ENCODE measurements at places on chromosomes 5 and 9.

- DNase-seq = no peak
These were observed 58.3 kb downstream of the MFAP3 start for GRCh38 chr5:154097031-154097430.

- DNase-seq = no peak
These were observed 90.0 kb downstream of the RMI1 start for GRCh38 chr9:84070590-84070989.

GRCh38 chr9:16023446-16023845, 470.6 kb downstream of the CCDC171 start:
- DNase-seq = no peak

GRCh38 chr9:122498883-122499288, 11.7 kb upstream of the OR1J2 start:
- DNase-seq = no peak

- DNase-seq = no peak
These were observed 285.3 kb upstream of the DMRT1 start for GRCh38 chr9:556199-556598.

DNA sequence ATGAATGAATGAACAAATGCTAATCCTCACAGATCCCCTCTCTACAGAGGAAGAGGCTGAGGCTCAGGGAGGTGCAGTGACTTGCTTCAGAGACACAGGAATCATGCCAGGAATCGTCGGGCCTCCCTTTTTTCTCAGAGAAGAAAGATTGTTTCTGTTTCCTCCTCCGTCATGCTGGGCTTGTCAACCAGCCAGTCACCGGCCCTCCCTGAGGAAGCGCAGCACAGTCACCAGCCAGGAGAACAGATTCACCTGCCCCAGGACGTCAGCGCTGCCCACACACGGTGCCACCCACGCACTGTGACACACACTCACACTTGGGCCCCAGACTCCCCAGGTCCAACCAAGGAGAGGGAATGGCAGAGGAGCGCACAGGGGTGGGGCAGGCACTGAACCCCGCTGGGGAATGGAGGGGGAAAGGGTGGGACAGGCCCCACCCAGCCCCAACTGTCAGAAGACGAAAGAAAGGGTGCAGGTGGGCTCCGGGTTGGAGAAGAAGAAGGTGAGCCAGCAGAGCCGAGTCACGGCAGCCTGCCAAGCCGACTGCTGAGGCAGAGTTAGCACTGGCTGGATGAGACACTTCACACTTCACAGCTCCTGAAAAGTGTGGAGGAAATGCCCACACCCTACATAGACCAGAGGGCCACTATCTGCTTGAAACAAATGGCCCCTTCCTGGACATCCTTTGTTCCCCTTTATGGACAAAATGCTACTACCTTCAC, 13.8 kb upstream of the ERGIC1 start:
- DNase-seq = no peak

DNA sequence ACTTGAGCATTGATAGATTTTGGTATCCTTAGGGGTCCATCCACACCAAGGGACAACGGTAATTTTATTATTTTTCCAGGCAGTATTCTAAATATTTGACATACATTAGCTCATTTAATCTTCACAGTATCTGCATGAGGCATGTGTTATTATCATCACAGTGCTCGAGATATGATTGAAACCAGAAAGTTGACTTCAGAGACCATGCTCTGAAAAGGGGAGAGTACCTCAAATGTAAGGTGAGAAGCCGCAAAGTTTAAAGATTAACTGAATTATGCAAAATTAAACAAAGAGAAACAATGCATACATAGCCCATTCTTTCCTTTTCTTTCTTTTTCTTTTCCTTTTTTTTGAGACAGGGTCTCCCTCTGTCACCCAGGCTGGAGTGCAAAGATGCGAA, 104.1 kb downstream of the SLC25A46 start:
- DNase-seq = no peak

DNA sequence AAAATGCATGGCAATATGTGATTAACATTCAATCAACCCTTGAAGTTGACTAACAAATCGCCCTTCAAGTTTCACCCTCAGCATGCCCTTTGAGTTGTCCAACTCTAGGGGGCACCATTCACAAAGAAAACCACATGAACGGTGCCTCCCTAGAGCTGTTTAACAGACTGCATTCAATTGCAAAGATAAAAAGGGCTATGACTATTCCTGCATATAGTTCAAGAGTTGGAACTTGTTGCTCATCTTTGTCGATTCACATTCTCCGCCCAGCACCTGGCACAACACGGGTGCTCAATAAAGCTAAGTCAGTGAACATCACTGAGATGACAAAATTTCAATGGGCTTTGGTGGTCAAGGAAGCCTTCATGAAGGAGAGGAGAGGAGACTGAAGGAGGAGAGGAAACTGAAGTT, 69.6 kb upstream of the SLC30A5 start:
- DNase-seq = no peak

DNA sequence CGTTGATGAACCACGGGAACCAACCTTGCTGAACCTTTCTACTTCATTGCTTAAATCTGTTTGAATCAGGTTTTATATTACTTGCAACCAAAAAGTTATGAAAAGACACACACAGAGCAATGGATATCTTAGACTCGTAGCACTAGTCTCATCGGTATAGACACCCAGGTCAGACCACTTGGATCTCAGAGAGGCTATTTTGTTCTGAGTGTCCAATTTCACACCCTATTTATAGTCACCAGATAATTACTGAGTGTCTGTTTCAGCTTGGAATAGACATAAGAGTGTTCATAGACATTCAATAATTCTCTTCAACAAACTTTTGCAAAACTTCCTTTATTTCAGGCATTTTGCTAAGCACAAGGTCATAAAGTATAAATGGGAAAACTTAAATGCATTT, 145.4 kb upstream of the EGFLAM start:
- no peak for DNase-seq

GRCh38 chr5:96329289-96329688, 103.8 kb downstream of the PCSK1 start:
- DNase-seq = no peak

GRCh38 chr5:140590861-140591260, 26.2 kb downstream of the SLC35A4 start:
- DNase-seq = no peak

GRCh38 chr5:132770476-132771159, 6.4 kb downstream of the SEPTIN8 start:
- no peak for DNase-seq

DNA sequence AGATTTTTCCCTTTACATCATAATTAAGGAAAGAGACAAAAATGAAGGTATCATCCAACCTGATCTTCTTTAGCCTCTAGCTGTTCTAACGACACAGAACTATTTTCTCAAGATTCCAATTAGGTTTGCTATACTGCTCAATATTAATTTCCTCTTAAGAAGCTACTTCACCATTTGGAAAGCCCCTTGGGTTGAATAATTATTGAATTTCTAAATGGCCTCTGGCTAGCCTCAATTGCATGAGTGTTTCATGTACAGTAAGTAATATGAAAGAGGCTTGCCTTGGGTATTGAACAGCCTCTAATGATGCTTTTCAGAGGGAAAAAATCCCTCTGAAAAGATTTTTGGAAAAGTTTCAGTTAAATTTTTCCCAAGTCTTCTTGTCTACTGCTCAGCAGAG, 3.7 kb upstream of the MOB3B start:
- DNase-seq = no peak

DNA sequence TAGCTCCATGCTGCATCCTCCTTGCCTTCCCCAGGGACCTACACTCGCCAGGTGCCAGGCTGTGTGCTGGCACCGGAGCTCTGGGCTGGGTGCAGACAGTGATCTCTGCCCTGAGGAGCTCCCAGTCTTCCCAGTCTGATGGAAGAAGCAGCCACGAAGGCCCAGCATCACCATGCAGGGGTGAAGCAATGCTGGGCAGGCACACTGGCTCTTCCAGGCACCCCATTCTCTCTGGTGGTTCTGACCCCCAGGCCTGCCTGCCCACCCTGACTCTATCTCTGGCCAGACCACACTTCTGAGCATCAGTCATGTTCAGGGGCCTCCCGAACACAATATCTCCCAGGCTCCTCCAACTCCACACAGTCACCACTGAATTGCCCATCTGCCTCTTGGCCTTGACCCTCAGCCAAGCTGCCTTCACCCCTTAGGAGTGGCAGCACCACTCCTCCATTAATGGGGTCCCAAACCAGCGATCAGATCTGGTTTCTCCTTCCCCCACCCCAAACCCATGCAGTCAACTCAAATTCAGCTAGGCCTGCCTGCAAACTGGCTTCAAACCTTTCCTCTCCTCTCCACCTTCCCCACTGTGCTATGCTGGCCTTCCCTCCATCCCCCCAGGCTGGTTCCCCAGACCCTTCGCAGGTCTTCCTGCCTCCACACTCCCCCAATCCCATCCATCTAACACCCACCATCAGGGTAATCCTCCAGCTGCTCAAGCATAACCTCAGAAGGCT, 102.7 kb upstream of the MVB12B start:
- DNase-seq = no peak

DNA sequence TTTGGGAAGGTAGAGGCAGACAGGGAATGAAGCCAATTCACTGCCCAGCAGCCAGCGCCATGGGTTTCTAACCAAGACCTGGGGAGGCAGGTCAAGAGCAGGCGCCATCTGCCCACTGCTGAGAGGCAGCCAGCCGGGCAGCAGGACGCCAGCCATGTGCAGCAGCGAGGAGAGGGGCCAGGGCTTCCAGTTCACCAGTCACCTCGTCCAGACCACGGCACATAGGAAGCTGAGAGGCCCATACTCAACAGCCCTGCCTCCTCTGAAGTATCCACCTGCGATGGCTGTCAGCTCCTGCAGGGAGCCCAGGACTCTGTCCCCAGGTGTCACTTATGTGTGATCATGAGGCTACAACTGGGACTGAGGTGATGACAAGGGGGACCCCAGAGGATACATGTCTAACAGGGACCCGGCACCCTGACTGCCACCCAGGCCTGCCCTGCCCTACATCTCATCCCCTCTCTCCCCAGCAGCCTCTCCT, 30.1 kb downstream of the IPPK start:
- DNase-seq = no peak

- no peak for DNase-seq
These were observed 685 bp upstream of the ADGRD2 start for GRCh38 chr9:124449381-124450151.

DNA sequence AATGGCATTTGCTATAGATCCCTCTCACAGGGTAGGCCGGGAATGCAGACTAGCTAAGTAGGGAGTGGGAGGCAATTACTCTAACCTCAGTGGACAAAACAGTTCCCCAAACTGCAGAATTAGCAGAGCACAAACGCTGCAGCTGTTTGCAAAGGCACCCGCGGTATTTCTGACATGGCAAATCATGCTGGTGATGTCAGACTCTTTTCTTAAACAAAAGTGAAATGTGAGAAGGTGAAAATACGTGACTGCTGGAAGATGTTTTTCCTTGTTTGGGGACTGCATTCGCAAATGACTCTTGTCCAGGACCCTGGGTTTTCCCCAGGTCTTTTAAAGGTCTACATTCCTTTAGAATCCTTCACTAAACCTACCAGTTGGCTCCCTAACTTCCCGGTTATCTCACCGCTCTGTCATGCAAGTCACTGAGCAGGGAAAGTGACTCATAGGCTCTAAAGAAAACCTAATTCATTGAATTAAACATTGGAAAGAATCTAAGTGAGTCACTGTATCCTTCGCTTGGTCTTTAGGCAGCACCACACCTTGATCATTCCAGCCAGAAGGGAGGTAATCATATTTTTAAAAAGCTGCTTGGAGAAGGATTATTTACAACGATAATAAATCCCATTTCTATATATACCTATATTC, 91.5 kb upstream of the DNAH5 start:
- DNase-seq = no peak

GRCh38 chr5:38672059-38672788, 115.8 kb upstream of the LIFR start:
- DNase-seq = no peak

- DNase-seq = no peak
These were observed 15.0 kb upstream of the GRHPR start for GRCh38 chr9:37407468-37407867.

GRCh38 chr9:13291718-13292117, 12.2 kb upstream of the MPDZ start:
- no peak for DNase-seq

- DNase-seq = no peak
These were observed 91.7 kb downstream of the KIAA0825 start for GRCh38 chr5:94526706-94527105.

DNA sequence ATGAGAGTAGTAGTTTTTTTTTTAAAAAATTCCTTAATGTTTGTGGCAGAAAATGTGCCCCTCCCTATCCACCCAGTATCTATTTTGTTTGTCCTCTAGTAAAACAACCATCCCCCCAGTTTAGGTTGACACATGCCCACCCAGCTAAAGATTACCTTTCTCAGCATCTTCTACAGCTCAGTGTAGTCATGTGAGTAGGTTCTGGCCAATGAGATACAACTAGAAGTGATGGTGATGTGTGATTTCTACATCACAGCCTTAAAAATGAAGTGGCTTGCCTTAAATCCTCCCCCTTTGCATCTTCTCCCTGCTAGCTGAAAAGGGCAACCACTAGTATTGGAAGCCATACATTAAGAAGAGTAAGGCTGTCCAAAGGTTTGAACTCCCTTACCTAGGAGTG, 14.9 kb downstream of the CHD1 start:
- no peak for DNase-seq

DNA sequence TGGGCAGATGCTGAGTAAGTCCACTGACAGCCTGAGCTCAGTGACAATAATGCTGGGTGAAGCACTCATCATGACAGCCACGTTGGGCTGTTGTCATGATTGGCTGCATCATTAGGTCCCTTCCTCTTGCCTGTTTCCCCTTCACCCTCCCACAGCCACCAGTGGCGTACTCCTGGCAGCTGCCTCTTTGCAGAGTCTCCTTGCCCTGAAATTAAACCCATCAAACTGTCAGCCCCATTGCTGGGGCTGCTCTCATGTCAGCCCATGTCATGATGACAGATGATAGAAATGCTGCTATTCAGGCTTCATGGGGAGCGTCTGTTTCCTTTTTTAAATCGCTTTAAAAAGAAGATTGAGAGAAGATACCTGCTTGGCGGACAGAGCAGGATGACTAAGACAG, 327.4 kb downstream of the AGTPBP1 start:
- no peak for DNase-seq

DNA sequence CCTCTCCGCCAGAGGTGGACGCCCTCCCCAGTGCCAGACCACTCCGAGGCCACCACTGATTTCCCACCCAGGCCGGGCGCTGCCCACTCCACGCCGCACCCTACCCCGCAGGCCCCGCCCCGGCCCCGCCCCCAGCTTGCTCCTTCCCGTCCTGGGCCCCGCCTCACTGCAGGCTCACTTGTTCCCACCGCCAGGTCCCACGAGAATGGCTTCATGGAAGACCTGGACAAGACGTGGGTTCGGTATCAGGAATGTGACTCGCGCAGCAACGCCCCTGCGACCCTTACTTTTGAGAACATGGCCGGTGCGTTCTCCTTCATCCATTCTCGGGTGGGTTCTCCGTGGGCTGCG, 6.5 kb downstream of the LRRC26 start:
- DNase-seq = no peak
